ENCODE measurements at places on chromosomes 5 and 9.

DNA sequence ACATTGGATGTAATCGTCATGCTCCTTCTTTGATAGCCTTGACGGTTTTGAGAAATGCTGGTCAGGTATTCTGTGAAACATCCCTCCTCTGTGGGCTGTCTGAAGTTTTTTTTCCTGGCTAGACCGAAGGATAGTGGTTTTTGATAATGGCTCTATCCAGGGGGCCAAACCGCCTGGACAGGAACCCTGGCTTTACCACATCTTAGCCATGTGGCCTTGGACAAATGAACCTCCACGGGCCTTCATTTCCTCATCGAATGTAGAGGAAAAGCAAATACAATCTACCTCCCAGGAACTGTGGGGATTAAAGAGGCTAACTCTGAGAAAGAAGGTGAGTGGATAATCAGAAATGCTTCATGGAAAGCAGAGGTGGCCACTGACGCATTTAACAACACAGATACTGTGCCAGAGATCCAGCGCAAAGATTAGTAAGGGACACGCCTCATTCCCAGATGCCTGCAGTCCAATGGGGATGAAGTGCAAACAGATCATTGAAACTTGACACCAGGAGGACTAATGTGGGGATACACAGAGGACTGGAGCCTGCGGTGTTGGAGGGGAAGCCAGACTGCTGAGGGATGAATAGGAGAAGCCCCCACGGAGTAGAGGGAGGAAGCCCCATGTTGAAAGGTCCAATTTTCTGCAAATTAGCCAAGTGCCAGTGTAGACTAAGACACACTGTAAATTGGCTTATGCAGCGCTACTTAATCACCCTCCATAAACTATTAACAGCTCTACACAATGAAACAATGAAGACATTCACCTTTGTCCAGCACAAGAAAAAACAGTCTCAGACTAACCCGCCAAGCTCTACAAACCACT lies 41.6 kb downstream of the MYO10 start:
- no peak for DNase-seq

DNA sequence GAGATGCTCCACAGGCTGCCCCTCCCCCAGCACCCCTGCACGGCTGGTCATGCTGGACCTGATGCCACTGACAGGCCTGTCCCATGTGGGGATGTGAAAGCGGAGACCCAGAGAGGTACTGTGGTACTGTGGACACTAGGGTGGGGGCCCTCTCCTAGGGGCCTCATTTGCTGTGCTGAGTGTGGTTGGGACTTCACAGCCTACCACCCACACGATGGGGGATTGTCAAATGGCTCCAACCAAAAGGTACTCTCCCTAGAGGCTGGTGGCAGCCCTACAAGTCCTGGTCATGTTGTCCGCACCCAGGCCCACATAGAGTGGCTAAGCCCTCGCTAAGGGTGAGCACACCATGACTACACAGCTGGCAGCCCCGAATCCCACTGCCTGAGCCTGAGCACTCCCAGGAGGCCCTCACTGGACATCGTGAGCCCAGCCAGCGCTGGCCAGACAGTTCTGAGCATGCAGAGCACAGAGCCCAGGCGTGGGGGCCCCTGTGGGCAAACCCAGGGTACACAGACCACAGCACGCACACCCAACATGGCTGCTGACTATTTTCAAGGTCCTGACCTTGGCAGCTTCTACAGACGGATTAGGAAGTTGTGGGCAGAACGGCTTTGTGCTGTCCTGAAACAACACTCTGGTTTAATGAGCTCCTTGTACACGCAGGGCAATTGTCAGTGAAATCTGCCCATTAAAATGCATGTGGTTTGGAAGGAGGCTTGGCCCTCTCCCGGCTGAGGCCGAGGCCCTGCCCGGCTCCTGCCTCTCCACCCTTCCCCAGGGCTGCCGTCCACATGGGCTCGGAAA lies 214.1 kb downstream of the HSPA4 start:
- DNase-seq, result no peak

GRCh38 chr5:155826611-155827507 lies 500.1 kb upstream of the SGCD start:
- no peak for DNase-seq

GRCh38 chr5:96936431-96937320 lies 796 bp downstream of the LNPEP start:
- DNase-seq, result peak; percentile 54

DNA sequence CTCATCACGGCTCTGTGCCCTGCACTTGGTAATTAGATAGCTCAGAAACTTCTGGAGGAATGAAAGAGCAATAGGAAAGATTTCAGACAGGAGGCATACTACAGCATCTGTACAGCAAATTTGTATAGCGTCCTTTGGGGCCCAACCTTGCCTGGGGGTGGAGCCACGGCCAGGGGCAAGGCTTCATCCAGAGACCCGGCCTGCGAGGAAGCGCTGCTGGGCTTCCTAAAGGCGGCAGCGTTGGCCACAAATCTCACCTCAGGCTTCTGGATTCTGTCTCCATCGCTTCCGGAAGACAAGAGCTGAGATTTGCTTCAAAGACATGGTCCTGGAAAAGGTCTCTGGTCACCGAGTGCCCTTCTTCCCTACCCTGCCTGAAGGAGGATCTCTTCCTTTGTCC lies 12.2 kb upstream of the SPATA31D1 start:
- no peak for DNase-seq

GRCh38 chr5:143077453-143078103 lies 307.4 kb downstream of the ARHGAP26 start:
- no peak for DNase-seq

- no peak for DNase-seq
Measured at GRCh38 chr5:109410389-109411148, 795 bp upstream of the PJA2 start.

- no peak for DNase-seq
Measured at GRCh38 chr5:178203670-178204181, 607 bp upstream of the HNRNPAB start.

GRCh38 chr5:103589357-103589756 lies 26.8 kb upstream of the NUDT12 start:
- no peak for DNase-seq

GRCh38 chr9:88587182-88587581 lies 52.2 kb downstream of the NXNL2 start:
- DNase-seq, result no peak

GRCh38 chr9:8784838-8785237 lies 985.3 kb upstream of the DMAC1 start:
- no peak for DNase-seq

DNA sequence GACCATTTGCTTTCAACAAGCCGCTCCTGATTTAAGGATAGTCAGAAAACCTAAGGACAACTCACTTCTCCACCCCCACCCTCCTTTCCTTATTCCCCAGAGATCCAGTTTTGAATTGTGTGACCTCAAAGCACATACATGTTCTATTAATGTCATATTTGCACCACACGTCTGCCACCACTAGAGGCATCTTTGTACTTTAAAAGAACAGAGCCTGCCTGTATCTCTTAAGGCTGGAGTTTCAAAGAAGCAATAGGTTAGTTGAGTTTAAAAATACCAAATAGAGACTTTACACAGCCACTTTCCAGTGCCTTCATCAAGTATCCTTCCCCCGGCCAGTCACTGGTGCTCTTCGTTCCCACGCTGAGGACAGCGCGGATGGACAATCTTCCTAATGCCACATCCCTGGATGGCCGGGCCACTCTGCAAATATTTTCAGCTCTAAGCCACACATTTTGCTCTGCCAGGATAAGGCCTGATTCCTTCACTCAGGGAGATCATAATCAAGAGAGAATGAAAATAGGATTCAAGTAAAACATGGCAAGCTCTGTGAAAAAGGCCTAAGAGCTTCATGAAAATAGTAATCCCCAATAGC lies 146.3 kb downstream of the SNCAIP start:
- DNase-seq, result no peak

- DNase-seq, result peak; percentile 27
Measured at GRCh38 chr5:112186401-112186990, 232.6 kb downstream of the EPB41L4A start.

DNA sequence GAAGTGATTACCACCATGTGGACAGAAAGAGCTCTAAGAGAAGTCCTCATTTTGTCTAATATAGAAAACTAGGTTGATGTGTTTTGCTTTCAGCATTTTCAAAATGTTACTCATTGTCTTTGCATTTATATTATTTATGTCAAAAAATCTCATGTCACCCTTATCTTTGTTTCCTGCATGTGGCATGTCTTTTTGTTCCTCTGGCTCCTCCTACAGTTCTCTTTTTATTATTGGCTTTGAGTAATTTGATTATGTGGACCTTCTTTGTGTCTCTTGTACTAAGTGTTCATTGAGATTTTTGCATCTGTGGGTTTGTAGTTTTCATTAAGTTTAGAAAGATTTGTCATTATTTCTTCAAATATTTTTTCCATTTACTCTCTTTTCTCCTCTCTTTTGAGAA lies 58.8 kb downstream of the GNG10 start:
- no peak for DNase-seq

- no peak for DNase-seq
Measured at GRCh38 chr9:5205071-5205470, 19.6 kb upstream of the INSL6 start.

GRCh38 chr5:178732281-178732680 lies 1.8 kb upstream of the ZNF354A start:
- no peak for DNase-seq

DNA sequence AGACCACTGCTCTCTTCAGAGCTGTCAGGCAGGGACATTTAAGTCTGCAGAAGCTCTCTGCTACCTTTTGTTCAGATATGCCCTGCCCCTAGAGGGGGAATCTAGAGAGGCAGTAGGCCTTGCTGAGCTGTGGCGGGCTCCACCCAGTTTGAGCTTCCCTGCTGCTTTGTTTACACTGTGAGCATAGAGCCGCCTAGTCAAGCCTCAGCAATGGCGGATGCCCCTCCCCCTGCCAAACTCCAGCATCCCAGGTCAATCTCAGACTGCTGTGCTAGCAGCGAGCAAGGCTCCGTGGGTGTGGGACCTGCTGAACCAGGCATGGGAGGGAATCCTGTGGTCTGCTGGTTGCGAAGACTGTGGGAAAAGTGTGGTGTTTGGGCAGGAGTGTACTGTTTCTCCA lies 59.9 kb downstream of the CAVIN4 start:
- DNase-seq, result no peak

DNA sequence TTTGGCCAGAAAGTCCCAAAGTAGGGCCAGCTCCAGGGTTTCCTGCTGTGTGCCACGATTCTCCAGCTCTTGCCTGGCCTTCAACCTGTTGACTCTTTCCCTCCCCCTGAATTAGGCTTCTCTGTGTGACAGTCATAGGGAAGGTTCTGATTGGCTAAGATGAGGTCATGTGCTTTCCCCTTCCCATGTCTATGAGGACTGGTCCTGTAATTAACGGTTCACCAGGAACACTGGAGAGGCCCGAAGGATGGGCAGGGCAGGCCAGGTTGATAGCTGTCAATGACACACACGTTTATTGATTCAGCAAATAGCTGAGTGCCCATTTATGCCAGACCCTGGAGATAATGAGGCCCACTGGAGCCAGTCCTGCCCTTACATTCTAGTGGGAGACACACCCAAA lies 9.0 kb upstream of the PRR7 start:
- DNase-seq, result no peak

DNA sequence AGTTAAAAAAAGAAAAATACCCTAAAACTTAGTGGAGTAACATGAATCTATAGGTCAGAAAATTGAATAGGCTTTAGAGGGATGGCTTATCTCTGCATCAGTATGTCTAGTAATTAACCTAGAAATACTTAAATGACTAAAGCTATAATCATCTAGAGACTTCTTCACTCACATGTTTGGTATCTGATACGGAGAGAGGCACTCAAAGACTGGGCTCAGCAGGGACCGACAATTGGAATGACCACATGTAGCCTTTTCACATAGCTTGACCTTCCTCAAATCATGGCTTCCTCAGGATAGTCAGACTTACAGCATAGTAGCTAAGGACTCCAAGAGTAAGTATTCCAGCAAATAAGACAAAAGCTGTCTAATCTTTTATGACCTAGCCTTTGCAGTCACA lies 105.3 kb upstream of the RORB start:
- DNase-seq, result no peak
